ENCODE measurements at places on chromosomes 7 and 10.

- DNase-seq, result peak; percentile 67
Measured at GRCh38 chr10:88810196-88810961, 7.8 kb downstream of the LIPM start.

DNA sequence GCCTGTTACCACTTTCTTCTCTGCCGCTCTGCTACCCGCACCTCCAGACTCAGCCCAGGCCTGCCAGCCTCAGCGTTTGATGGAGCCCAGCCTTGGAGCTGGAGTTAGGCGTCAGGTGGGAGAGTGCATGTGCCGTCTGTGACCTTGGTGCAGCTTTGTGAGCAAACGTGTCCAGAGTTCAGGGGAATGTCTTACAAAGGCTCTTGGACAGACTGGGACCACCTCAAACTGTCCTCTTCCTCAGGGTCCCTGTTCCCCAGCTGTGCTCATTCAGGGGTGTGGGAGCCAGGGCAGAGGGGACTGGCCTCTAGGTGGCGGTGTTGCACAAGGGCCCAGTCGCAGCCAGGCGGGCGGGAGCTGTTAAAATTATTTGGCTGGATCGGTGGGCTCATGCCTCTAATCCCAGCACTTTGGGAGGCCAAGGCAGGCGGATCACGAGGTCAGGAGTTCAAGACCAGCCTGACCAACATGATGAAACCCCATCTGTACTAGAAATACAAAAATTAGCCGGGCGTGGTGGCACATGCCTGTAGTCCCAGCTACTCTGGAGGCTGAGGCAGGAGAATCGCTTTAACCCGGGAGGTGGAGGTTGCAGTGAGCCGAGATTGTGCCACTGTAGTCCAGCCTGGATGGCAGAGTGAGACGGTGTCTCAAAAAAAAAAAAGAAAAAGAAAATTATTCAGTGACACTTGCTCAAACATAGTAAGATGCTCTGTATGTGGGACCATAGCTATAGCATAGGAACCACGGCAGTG lies 89.2 kb downstream of the ADCY1 start:
- DNase-seq, result peak; percentile 69

GRCh38 chr7:102396710-102397019 lies 502 bp downstream of the PRKRIP1 start:
- DNase-seq, result peak; percentile 17

GRCh38 chr10:110426294-110427181 lies 71.2 kb upstream of the DUSP5 start:
- DNase-seq, result peak; percentile 72

DNA sequence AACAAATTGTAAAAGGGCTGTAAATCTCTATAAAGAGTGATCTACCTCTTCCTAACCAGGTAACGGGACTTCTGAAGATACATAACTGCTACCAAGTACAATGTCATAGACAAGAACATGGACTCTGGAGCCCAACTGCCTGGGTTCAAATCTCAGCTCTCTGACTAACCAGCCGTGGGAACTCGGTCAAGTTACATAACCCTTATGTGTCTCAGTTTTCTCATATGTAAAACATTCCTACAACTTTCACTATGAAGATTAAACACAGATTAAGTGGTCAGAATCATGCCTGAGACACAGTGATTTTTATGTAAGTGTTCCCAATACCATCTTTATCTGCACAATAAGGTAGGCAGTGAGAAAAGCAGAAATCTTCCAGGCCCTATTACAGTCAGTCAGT lies 52.6 kb downstream of the ITGB1 start:
- no peak for DNase-seq

DNA sequence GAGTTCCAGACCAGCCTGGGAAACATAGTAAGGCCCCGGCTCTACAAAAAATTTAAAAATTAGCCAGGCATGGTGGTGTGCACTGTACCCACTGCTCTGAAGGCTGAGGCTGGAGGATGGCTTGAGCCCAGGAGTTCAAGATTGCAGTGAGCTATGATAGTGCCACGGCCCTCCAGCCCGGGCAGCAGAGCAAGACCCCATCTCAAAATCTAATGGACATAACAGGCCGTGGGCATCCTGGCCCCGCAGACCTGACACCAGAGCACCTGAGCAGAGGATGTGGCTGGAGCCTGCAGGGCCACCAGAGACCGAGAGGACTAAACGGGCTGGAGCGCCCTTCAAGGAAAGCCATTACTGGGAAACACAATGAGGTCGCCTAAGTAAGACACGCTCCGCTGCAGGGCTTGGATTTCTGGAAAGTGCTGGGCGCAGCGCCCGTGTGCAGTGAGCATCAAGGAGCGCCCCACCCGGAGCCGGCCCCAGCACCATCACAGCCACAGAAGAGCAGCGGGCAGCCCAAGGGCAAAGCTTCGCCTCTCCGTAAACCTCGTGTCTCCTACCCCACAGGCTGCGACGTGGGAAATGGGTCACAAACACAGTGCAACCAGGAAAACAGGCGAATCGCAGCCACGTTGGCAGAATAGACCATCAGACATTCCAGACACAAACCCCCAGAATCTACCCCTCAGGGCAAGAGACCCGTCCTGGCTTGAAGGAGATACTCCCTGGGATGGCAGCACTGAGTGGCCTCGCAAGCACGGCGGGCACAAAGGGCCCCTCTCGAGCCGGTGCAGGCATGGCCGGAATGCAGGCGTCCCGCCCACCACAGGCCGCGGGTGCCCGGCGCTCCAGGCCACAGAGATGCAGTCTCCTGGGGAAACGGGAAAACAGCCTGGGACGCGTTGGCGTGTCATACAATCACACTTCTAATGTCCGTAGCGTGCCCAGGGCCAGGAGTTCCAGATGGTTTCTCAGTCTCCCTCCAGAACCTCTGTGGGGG lies 4.9 kb downstream of the RADIL start:
- DNase-seq, result no peak

- DNase-seq, result no peak
Measured at GRCh38 chr10:69142983-69143382, 19.0 kb downstream of the VPS26A start.

GRCh38 chr7:129773871-129774270 lies 162.4 kb downstream of the NRF1 start:
- no peak for DNase-seq

GRCh38 chr10:74333174-74333573 lies 182.2 kb downstream of the ADK start:
- peak; percentile 41 for DNase-seq

DNA sequence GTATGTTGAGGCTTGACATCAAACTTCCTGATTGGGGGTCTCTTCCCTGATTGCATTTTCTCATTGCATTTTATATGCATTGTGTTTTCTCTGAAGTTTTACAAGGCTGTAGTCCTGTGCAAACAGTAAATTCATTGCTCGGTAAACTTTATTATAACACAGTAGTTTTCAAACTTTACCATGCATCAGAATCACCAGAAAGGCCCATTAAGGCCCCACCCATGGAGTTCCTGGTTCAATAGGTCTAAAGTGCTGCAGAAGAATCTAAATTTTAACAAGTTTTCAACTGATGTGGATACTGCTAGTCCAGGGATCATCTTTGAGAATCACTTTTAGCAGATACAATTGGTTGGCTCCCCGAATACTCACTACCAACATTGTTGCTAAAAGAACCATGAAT lies 634.7 kb upstream of the LRRTM3 start:
- DNase-seq, result no peak

- DNase-seq, result no peak
Measured at GRCh38 chr7:7315851-7316250, 133.5 kb downstream of the C1GALT1 start.

GRCh38 chr10:17506390-17506789 lies 52.0 kb upstream of the ST8SIA6 start:
- DNase-seq, result no peak

DNA sequence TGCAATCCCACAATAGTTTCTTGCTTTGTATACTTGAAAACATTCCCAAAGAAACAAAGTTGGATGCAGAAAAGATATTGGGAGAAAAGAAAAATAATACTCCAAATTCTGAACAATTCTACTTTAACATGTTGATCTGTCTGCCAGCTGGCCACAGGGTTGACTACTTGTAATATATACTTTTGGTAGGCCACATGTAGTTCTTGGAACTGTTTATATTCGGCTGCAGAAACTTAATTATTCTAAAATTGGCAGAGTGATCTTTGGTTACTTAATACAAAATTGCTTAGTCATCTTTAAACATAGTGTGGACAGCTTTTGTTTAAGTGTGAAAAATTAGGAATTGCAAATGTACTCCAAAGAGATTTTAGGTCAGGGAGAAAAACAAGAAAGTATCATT lies 76.0 kb downstream of the CALD1 start:
- no peak for DNase-seq
